ENCODE measurements at places on chromosomes 6 and 20.

DNA sequence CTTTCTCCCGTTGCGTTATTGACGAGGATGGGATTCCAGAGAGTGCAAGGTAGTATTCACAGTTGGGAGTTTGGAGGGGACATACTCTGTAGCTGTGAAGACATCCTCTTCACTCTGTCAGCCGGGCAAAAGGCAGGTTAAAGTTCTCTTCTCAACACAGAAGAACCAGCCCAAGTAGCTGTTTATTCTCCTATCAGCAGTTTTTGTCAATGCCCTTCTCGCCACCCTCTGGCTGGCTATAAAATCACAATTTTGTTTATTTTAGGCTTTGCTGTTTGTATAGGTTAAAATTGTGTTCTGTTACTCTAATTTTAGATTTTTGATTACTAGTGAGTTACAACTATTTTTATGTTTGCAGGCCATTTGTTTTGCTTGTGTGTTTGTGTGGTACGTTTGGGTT is 37.9 kb upstream of the MAS1 start:
- DNase-seq, result no peak

DNA sequence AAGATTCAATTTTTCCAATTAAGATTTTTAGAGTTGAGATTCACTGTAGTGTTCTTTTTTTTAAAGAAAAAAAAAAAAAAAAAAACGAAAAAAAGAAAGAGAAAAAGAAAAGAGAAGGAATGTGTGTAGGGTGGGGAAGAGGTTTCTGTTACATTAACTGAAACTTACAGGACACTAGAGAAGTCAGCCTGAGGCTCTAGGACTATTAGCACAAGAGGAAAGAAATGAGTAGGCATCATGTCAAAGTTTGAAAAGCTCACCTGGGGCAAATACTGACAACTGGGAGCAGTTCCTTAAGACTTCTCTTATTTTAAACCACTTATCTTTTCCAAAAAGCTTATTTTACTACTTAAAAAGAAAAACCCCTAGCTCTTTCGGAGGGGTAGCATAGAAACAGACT is 185.9 kb downstream of the DST start:
- no peak for DNase-seq

GRCh38 chr6:86203044-86203443 is 560.4 kb upstream of the SYNCRIP start:
- DNase-seq, result no peak

DNA sequence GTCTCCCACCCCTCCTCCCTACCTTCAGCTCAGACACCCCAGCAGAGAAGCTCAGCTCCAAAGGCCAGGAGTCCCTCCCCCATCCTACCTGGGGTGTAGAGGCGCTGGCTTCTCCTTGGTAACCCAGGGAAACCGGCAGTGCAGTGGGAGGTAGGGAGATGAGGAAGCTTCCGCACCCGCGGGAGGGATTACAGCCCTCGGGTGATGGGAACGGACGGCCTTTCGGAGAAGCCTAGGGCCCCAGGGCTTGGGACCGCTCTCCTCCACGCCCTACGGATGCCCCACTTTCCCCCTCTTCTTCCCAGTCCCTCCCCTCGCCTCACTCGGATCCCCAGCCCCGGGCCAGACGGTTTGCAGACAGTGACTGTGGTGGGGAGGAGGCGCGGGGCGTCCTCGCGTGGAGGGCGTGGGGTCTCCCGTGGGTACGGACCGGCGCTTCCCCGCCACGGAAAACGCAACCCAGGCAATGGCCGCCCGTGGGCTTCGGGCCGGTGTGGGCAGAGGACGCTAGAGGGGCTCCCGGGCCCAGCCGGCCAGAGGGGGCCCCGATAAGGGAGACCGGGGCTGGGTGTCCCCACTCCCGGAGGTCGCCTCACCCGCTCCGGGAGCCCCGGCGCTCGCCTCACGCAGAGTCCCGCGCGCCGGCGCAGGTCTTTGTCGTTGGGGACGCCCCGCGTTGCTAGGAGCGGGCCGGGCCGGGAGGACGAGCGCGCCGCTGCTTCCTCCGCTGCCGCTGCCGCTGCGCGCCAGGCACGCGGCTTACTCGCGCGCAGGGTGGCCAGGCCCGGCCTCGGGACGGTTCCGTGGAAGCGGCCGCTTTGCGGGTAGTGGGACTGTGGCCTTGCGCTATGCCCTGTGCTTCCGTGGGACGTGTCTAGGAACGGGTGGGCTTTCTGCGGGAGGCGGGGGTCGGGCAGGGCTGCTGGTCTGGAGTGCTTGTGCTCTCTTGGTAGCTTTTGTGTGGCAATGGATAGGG is 15.8 kb downstream of the AARS2 start:
- DNase-seq, result no peak

Measured in activated B cell treated with CpG ODN at 0.5 μM for 24 hours (primary cell).